ENCODE measurements at places on chromosomes 3 and 15. TPM values are rescaled to one million over a fixed set of nuclear protein-coding genes. Genes with fewer than 3 reads are reported as not detected.

DNA sequence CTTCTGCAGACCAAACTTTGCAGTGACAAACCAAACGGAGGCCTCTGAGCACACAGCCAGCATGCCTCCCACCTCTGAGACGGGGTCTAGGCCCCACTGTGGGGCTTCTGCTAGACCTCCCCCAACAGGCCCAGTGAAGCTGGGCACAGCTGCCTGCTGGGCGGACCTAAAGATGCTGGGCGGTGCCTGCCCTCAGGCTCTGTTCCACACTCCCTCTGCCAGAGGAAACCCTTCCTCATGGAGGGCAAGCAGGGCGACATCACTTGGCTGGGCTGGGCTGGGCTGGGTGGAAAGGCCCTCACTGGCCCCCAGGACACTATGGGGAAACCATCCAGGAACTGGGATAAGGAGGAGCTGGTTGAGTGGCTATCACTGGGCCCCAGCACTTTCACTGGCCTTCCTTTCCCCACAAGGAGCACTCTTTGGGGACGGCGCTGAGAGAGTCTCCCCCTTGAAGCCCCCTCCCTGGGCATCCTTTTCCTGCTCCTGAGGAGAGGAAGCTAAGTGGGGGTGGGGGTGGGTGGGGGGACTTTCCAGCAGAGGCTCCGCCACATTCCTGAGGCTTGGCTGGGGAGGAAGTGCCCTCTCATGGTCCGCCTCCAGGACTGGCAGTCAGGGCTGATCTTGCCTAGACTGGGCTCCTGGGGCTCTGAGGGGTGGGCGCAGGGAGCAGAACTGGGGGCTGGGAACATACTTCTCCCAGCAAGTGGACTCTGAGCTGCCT is 98.1 kb upstream of the HACD2 start:
- DNase-seq = no peak

DNA sequence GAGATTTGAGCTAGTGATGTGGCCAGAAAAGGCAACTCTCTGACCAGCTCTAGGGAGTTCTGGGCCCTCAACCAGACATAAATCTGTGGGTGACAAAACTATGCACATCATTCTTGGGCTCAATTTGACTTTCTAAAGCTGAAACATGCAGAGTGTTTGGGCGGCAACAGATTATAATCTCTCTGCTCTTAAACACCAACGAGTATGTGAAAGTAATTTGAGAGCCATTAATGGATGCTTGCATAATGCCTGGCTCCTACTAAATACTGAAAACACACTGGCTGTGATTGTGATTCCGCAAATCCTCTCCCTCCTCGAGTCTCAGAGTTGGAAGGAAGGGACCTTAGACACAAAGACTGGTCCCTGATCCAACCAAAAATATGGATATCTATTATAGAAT is 186.7 kb downstream of the UACA start:
- DNase-seq = no peak

- no peak for DNase-seq
These were observed 114.4 kb downstream of the TP63 start for GRCh38 chr3:189745622-189746021.

- no peak for DNase-seq
These were observed 41.2 kb downstream of the HPS3 start for GRCh38 chr3:149170672-149171071.

GRCh38 chr3:196624067-196624790 is 15.3 kb upstream of the NRROS start:
- no peak for DNase-seq

DNA sequence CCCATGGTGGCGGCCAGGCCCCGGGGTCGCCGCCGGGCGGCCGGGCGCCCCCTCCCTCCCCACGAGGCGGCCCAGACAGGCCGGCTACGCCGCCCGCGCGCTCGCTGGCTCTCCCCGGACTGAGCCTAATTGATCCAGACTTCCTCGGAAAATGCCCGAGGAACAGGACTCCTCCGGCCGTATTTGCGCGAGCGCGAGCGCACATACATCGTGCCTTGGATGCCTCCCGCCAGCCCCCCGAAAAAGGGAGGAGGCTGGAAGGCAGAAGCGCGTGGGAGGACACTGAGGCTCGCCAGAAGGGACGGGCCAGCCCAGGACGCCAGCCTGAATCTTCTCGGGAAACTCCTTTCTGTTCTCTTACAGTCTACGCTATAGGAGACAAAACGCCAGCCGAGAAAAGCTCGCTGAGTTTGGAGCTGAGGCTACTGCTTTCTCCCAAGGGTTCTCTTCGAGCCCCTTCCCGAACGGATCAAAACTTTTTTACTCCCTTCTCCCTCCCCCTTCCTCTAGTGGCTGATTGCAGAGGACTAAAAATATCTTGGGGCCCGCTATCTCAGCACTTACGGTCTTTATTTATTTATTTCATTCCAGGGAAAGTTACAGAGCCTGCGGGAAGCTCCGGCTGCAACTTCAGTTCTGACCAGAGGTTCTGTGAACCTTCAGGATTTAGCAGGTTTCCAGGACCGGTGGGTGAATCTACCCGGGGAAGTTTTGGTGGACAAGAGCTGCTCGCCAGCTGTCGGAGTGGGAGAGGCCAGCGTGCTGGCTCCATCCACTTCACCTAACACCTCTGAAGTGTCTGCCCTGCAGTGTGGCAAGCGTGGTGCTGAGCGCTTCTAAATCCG is at the start of gene PDZRN3:
TSS of gene PDZRN3 (minus strand) at position 121 of the 845 bp plus-strand sequence.
- DNase-seq = no peak

GRCh38 chr3:16834214-16834613 is 50.5 kb upstream of the PLCL2 start:
- no peak for DNase-seq

GRCh38 chr15:52682781-52683180 is 3.6 kb upstream of the ATOSA start:
- no peak for DNase-seq

GRCh38 chr3:26345613-26346012 is 277.0 kb upstream of the LRRC3B start:
- DNase-seq = no peak

- DNase-seq = no peak
These were observed 27.6 kb upstream of the SRPRB start for GRCh38 chr3:133777807-133778568.

- no peak for DNase-seq
These were observed 79.5 kb downstream of the COL6A6 start for GRCh38 chr3:130596484-130596883.

- DNase-seq = no peak
These were observed 73.5 kb downstream of the EPHB3 start for GRCh38 chr3:184635126-184635525.

- no peak for DNase-seq
These were observed 102.5 kb downstream of the SST start for GRCh38 chr3:187567661-187568121.

DNA sequence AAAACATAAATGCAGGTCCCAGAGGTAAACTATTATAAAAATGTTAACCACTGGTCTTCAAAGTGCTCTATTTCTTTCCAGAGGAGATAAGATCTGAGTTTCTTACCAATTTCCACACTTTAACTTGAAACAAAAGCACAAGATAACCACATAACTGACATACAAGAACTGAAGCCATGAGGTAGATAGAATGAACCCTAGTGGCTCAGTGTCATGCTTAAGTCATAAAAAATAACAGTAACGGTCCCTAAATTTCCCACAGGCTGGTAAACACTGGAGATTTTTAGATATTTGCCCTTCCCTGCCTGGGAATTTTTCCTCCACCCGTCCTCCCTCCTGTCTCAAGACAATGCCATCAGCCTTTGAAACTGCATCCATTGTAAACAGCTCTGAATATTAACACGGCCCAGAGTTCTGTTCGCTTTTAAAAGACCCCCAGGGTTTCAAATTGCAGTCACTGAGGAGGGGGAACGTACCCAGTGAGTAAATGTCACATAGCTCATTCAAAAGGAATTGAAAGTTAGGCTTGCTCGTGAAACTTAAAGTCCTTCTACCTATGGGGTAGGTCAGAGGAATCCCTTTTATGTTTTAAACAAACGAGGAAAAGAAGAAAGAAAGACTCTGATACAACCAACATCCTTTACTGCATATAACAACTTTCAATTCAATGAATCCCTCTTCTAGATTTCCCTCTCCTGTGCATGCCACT is 5.7 kb downstream of the LRIG1 start:
- DNase-seq = no peak

- DNase-seq = no peak
These were observed 72.6 kb downstream of the NAALADL2 start for GRCh38 chr3:174931473-174932353.

- DNase-seq = no peak
These were observed 28.3 kb upstream of the ATP2B2 start for GRCh38 chr3:10533737-10534023.

DNA sequence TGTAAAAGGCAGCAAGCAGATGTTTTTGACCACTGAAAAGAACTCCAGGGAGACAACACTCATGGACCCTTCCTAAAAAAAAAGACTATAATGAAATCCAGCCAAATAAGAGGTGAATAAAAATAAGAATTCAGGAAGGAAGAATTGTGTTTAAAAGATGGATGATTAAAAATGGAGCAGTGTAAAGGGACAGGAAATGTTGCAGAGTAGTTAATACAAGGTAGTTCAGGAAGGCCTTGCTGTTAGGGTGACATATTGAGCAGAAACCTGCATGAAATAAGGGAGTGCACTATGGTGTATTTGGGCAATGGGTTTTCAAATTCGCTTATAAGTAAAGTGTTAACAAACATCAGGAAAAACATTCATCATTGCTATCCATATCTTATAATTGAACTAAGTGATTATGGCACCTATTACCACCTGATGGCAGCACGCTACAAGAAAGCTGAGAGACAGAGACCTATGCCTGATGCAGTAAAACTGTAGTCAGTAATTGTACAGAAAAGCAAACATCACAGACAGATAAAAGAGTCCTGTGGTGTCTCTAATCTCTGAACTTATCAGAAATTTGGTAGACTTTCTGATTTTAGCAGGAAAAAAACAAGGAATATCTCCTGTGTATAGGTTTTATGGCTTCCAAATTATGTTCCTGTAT is 5.8 kb upstream of the DBR1 start:
- no peak for DNase-seq

DNA sequence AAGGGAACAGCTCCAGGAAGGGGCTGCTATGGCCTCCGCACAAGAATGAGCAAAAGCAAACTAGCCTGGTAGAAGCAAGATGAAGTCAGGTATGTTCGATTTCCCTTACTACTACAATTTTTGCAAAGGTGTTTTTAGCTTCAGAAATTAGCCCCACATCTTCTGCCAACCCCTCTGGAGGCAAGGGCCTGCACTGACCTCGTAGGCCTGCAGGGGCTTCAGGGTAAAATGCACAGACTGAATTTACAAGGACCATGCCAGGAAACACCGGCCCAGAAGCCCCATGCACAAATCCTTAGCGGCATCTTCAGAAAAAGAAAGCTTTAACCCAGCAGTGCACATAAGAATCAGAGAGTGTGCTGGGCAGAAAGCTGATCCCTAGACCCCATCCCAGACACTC is 53.0 kb downstream of the SLC6A1 start:
- no peak for DNase-seq

DNA sequence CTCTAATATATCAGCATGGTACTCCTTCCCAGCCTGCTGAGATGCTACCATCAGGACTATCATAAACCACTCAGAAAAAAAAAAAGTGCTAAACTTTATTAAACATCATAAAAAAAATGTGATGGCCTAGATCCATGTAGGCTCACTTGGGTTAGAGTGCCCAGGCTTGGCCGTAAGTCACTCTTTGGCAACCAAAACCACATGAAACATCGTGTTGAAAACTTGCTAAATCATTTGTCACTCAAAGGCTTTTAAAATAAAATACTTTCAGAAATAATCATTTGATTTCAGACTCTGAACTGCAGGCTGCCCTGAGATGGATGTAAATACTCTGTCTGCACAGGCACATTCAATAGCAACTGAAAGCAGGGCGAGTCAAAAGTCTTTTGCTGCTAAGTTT is 78.4 kb upstream of the WNT5A start:
- DNase-seq = no peak

- DNase-seq = no peak
These were observed 36.9 kb downstream of the LIMD1 start for GRCh38 chr3:45631486-45631885.

GRCh38 chr3:97359977-97360376 is 404.6 kb upstream of the ARL6 start:
- DNase-seq = no peak

- no peak for DNase-seq
These were observed 585 bp downstream of the SLCO3A1 start for GRCh38 chr15:91853948-91854638.

- no peak for DNase-seq
These were observed 77.3 kb upstream of the NR2F2 start for GRCh38 chr15:96253006-96253747.

- DNase-seq = no peak
These were observed 21.7 kb downstream of the CSNK1G1 start for GRCh38 chr15:64333986-64334929.

- no peak for DNase-seq
These were observed at the start of gene GHSR for GRCh38 chr3:172447611-172448579. GHSR (minus strand) TSS chr3:172448456; CDS start chr3:172448413, 43 bp downstream.

- no peak for DNase-seq
These were observed 4.2 kb upstream of the RFC4 start for GRCh38 chr3:186810336-186810996.

DNA sequence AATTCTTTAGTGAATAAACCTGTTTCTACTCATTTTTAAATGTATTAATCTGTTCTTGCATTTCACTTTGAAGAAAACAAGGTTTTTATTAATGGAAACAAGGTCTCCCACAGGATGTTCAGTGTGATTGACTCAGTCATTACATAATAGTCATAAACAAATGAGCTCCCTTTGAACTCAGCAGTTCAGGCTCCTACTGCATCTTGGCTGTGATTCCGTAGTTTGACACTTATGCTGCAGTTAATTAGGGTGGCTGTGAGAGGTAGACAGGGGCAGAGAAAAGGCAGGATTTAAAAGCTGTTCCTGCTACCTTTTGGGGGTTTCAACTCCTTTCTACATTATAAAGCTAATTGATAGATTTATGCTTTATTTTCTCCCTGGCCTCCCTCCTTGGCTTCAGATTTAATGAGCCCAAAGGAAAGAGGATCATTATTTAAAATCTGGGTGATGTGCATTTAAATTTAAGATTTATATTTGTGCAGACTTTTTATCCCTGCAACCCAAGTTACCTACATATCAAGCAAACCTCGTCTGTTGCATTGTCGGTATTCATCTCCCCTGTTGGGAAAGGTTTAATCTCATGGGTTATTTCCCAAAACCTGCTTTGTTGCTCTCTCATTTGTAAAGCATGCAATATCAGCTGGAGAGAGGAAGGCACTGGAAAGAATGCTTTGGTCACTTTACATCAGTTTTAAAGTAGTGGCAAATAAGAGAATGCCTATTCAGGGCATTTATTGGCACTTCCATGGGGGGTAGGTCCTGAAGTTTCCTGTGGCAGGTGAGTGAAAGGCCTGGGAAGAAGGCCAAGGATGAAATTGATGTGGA is 345.0 kb upstream of the NR2E3 start:
- DNase-seq = no peak

HTR3C gene
- not detected for total RNA-seq

MNS1 gene
- 2.0 TPM for total RNA-seq

ERICH6 gene
- total RNA-seq = not detected

ST8SIA2 gene
- 0.35 TPM for total RNA-seq

SKIL gene
- 32.9 TPM for total RNA-seq

ARHGEF26 gene
- 8.1 TPM for total RNA-seq

TTC21A gene
- total RNA-seq = 1.8 TPM

ATP6V1A gene
- 21.7 TPM for total RNA-seq
